ENCODE measurements at places on chromosomes 6 and 20.

- DNase-seq = no peak
Measured at GRCh38 chr6:71029555-71029954, 72.7 kb upstream of the B3GAT2 start.

GRCh38 chr6:46053039-46053933, 37.6 kb upstream of the CLIC5 start:
- no peak for DNase-seq

DNA sequence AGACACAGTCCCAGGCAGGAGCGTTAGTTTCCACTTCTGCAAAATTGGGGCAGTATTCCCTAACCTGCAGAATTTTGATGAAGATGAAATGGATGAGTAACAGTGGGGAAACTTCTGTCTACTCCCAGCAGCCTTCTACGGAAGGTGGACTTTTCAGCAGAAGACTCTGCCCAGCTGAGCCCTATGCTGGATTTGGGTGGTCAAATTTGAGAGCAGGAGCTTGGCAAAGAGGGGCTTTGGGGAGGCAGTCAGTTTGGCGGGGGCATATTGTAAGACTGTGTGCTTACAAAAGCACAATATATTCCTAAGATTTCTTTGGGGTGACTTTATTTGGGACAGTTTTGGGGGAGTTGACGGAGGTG, 5.4 kb upstream of the SDCBP2 start:
- DNase-seq = no peak

DNA sequence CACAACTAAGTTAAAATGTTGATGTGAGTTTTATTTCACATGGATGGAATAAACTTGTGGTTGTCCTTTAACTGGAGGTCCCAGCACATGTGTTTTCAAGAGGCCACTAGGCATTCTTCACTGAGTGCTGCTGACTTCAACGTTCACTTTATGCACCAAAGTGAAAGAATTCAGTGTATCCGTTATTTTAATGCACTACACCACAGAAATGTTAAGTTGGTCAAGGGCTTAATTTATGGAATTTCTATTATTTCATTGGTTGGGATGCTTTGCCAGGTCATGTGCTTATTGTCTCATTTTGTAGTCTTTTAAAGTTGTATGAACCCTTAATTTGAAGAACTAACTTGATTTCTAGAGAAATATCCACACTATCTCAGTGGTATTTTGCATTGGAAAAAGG, 106.4 kb downstream of the PPP1R14C start:
- no peak for DNase-seq

DNA sequence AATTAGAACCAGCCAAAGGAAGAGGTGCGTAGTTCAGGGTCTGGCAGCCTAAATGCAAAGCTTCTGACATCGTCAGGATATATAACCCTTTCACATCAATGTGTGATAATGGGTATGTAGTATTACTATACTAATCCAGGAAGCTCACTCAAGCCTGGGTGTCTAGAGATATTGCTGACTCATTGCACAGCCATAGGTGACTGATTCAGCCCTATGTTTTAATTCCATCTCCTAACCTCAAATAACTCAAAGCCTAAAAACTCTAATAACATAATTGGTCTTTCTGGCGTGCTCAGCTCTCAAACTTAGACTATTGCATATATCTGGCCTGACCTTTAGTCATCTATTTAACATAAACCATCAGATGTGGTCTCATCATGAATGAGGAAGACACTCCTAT, 658.4 kb downstream of the TBC1D32 start:
- no peak for DNase-seq

- DNase-seq = no peak
Measured at GRCh38 chr6:6251555-6252280, 68.7 kb downstream of the F13A1 start.

Measured in activated CD8-positive, alpha-beta memory T cell treated with anti-CD3 and anti-CD28 coated beads, Interleukin-2, amount 50 U/mL, for 4 hours (primary cell).